ENCODE measurements at places on chromosomes 7 and 10.

- DNase-seq: no peak
Observed at GRCh38 chr7:139595806-139596205, 72.3 kb downstream of the CLEC2L start.

GRCh38 chr7:95045236-95045923, 138.0 kb downstream of the PPP1R9A start:
- peak; percentile 30 for DNase-seq

- DNase-seq: no peak
Observed at GRCh38 chr7:7146837-7147236, 35.5 kb upstream of the C1GALT1 start.

DNA sequence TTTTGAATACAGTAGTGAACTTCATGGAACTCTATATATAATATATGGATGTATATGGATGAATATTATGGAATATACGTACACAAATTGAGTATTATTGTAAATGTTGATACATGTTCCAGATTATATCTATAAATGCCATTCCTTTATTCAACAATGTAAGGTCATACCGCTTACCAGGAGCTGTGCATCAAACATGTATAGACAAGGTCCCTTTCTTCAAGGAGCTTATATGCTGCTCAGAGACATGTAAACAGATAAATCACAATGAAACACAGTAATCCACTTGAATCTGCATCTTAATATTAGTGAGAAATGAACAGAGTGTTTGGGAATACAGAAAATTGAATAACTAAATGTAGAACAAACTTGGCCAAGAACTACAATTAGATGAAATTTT, 898 bp upstream of the SEM1 start:
- DNase-seq: no peak
